ENCODE measurements at places on chromosomes 6 and 20.

GRCh38 chr6:157045831-157046454 is 268.8 kb downstream of the ARID1B start:
- no peak for DNase-seq

GRCh38 chr6:169887529-169888140 is 136.2 kb downstream of the ERMARD start:
- no peak for DNase-seq

DNA sequence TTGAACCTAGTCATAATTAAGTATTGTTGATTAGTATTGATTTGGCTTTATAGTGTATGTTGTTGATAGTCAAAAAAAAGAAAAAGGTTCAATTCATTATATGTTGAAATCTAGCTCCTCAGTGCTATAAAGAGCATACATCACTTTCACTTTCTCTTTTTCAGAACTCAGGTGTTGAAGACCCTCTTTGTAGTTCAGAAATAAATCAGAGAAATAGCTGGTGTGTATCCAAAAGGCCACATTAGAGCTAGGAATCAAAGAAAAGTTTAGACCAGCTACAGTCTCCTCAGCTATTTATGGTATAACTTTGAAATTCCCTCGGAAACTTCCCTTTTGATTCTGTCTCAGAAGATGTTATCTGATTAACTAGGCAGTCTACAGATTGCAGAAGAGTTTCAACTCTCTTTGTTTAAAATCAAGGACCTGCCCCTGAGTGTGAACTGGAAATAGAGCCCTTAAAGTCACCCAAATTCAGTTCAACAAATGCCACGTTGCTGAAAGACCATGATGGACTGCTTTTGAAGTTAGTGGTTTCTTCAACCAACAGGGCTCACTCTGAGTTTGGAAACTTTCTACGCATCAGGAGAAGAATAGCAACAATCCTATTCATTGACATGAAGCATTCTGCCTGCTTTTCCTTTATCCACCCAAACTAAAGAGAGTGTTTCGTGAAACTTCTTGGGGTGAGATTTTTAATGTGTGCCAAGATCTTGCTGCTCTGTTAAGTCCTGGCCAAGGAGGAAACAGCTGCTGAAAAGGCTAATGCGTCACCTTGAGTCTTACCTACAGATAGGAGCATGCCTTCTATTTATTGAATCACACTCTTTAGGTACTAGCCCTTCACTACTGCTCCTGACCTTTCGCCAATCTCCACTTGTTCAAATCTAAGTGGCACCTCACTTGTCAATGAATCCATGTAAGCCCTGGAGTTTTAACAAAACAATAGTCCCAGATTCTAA is 111.7 kb downstream of the TNFRSF21 start:
- no peak for DNase-seq

DNA sequence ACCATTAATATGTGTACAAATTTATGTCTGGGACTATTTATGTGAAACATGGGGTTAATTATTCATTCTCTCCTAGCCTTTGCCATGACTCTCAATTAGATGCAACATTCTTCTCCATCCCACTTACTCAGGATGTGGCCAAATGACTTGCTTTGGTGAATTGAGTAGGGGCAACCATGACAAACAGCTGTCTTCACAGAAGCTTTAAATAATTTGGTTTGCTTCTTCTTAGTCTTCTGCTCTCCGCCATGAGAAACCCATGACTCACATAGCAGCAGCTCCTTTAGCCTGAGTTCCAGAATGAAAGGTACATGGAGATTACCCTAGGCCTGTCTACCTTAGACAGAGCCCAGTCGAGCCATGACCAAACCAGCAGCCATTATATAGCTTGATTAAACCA is 74.7 kb downstream of the FRK start:
- no peak for DNase-seq

GRCh38 chr20:13718171-13718570 is 66.5 kb downstream of the ESF1 start:
- DNase-seq: no peak

GRCh38 chr6:52482903-52483670 is 62.9 kb downstream of the EFHC1 start:
- no peak for DNase-seq

DNA sequence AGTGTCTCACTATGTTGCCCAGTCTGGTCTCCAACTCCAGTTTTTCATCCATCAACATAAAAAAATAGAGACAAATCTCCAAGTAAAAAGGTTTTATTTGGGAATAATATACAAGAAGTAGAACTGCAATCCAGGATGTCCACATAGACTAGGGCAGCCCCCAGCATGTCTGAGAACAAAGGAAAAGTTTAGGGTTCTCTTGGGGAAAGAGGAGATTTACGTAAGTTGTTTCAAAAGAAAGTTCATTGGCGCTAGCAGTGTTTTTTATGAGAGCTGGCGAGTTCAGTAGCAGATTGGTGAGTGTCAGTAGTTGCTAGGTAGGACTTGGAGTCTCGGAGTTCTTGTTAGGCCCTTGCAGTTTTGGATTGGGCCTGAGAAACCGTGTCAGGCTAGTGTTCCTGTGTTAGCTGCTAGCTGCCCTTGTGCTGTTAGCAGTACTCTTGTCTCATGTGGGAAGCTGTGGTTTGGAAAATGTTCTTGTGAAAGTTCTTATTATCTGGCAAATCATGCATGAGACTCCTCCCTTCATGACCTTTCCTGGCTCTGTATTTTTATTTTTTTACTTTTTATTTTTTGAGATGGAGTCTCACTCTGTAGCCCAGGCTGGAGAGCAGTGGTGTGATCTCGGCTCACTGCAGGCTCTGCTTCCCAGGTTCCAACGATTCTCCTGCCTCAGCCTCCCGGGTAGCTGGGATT is 24.7 kb downstream of the TTLL9 start:
- no peak for DNase-seq

GRCh38 chr6:106199331-106199730 is 113.2 kb downstream of the PRDM1 start:
- DNase-seq: no peak

DNA sequence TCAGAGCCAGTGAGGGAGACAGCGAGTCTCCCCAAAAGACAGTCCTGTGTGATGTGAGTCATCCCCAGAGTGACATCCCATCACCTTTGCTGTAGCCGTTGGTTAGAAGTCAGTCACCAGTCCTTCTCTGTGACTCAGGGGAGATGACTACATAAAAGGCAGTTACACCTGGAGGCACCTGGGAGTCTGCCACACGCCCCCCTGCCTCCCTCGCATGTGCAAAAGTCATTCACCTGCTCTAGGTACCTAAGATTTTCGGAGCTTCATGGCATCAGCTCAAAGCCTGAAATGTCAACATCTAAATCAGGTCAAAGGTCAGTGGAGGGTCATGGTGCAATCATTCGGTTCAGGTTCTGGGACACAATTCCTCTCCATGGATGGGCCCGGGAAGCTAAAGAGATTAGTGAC is 50.3 kb downstream of the PRR18 start:
- DNase-seq: peak; percentile 43

GRCh38 chr6:102742754-102743356 is 1349.3 kb downstream of the GRIK2 start:
- DNase-seq: no peak

GRCh38 chr20:46970937-46971630 is 76.4 kb downstream of the EYA2 start:
- DNase-seq: no peak

DNA sequence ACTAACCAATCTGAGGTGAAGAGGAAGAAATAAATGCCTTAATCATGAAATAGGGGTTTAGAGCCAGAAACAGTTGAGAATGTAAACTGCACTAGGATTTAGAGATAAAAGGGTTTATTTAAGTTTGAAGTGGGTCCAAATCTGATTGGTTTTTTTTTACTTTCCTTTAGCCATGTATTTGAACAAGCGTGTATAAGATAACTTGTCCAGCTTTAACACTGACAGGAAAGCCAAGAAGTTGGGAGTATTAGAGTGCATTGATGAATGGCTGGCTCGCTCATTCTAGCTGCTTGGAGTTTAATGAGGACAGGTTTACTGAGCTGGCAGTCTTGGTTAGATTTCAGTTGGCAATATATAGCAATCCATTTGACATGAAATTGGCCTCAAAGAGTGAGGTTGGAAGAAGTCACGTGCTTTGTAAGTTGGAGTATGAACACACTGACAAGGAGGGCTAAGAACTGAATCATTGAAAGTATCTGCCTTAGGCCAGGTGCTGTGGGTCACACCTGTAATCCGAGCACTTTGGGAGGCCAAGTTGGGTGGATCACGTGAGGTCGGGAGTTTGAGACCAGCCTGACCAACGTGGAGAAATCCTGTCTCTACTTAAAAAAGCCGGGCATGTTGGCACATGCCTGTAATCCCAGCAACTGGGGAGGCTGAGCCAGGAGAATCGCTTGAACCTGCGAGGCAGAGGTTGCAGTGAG is 13.7 kb downstream of the SRSF3 start:
- no peak for DNase-seq

DNA sequence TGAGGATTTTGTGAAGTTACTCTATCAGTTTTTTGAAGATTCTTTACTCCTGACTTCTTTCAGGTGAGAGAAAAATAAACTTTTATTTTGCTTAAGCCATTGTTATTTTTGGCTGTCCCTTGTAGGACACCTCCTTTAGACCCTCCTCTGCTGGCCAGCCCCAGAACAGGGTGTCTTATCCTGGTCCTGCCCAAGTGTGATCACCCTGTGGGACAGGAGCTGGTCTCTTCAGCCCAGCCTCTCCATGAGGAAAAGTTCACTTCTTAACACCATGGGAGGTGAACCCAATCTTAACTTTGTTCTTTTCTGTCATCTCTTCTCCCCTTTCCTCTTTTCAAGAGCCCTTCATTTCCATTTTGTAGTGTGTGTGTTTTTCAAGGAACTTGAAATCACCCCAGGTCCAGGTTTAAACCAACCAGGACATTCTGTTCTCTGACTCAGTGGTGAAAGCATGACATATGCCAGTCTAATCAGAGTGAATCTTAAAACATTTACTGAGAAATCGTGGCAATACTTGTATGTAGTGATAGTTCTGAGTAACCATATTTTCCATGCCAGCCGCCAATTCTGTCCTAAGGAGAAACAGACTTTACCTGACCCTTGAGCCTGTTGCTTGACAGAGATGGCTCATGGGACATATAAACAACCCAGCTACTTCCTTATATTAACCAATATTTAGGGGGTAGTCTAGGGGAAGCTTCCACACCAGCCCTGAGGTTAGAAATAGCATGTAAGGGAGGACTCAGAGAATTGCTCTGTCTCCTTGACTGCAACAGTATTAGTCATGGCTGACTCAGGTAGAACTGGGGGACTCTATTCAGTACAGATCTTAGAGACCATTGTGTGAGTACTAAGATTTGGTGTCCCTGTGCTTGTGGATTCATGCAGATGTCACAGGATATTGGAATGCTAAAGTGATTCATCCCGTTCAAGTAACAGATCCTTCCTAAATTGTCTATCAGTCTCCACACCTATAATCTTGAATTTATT is 48.8 kb downstream of the FLRT3 start:
- DNase-seq: no peak

- no peak for DNase-seq
These were observed 6.1 kb upstream of the NSFL1C start for GRCh38 chr20:1472556-1473245.

GRCh38 chr6:56223995-56224394 is 23.4 kb downstream of the COL21A1 start:
- no peak for DNase-seq

DNA sequence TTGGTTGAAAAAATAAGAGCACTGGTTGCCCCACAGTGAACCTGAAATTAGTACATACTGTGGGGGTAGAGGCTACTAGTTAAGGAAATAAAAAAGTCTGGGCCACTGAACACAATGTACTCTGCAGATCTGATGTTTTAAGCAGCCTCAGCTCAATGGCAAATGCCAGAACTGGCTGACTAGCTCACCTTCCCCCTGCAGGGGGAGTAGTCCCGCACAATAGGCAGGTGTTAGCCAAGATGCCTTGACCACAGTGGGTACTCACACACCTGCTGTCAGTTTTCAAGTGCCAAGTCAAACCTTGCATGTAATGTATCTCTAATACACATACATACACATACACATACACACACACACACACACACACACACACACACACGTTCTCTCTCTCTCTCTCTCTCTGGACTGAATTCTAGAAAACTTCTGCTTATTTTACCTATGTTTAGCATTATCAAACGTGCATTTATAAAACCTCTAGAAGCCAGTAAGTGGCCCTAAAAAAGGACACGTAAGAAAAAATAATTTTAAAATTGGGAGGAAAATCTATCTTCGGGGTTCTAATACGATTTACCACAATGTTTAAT is 36.1 kb downstream of the GMDS start:
- DNase-seq: no peak

- DNase-seq: no peak
These were observed 72.4 kb downstream of the ADTRP start for GRCh38 chr6:11706171-11706570.

GRCh38 chr6:132259070-132259469 is 142.2 kb downstream of the MOXD1 start:
- DNase-seq: no peak

DNA sequence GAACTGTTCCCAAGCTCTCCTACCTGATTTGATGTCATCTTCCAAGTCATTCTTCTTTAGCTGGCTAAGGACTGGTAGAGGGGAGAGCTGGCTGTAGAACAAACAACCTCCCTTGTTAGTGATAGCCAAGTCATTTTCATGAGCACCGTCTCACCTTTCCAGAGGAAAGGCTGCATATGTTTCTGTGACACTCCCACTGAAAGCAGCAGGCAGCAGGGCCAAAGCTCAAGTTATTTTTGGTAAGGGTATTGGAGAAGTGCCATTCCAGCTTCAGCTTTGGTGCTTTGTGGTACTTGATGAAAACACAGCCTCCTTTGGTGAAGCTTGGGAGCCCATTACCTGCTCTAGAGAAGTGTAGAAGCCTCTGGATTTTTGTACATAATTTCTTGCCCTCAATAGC is 5.4 kb upstream of the DOK5 start:
- no peak for DNase-seq

DNA sequence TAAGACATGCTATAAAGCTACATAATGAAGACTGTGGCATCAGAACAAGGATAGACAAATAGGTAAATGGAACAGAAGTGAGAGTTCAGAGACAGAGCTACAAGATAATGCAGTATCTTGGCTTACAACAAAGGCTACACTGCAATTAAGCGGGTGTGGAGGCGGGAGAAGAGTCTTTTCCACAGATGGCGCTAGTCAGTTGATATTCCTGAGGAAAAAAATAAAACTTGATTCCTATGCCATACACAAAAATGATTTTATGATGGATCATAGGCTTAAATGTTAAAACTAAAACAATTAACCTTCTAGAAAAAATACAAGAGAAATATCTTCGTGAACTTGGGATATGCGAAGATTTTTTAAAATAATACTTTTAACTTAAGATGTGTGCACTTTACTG is 31.0 kb downstream of the RIN2 start:
- DNase-seq: no peak
